Right atrium auricular region (tissue), 2 donors: ENCODE measurements at places on chromosomes 3 and 15. TPM values are rescaled to one million over a fixed set of nuclear protein-coding genes. Genes with fewer than 3 reads are reported as not detected.

WWTR1 gene
- 73.1 TPM for total RNA-seq

CLRN1 gene
- total RNA-seq: not detected

DNA sequence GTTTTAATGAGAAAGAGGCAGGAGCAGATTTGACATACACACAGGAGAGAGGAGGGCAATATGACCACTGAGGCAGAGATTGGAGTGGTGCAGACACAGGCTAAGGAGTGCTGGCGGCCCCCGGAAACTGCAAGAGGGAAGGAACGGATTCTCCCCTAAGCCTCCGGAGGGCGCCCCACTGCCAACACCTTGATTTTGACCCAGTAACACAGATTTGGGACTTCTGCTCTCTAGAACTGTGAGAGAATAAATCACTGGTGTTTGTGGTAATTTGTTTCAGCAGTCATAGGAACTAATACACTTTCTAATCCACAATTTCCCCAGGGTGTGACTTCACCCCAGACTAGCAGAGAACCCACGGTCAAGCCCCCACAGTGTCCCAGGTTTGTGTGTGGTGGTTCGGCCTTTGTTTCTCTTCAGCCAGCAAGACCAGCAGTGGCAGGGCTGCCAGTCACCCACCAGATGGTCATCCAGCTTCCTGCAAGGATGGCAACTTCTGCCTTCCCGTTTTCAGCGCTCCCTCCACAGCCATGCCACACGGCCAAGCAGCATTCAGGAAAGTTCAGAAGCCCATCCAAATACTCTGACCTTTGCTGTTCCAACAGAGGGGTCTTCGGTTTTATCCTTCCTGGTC lies 23.6 kb upstream of the TSPAN3 start:
- DNase-seq: no peak

GRCh38 chr15:101394056-101394630 lies 95.4 kb downstream of the PCSK6 start:
- no peak for DNase-seq

DNA sequence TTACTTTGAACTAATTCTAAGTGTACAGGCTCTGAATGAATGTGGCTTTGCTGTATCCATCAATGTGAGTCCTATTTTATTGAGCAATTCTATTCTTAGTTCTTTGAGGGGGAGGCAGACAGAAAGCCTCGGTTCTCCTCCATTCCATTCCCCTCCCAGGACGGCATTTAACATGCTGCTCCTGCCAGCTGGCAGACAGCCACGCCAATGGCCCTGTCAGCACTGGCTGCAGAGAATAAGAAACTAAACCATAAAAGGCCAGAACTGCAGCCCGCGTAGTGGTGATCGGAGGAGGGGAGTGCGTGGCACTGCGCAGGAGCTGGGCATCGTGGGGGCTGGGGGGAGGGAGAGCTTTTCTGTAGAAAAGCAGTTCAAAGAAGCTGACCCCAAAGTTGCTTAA lies 76.0 kb upstream of the HACD2 start:
- peak; percentile 85 for DNase-seq
